ENCODE measurements at places on chromosomes 5 and 9.
A peak's percentile ranks its signal among the peaks of the same experiment; 100 is the strongest.

DNA sequence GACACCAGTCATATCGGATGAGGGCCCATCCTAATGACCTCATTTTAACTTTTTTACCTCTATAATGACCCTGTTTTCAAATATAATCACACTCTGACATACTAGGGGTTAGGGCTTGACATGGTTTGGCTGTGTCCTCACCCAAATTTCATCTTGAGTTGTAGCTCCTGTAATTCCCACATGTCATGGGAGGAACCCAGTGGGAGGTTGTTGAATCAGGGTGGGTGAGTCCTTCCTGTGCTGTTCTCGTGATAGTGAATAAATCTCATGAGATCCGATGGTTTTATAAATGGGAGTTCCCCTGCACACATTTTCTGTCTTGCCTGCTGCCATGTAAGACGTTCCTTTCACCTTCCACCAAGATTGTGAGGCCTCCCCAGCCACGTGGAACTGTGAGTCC lies 71.8 kb downstream of the THBS4 start:
- no peak for DNase-seq

GRCh38 chr5:67019065-67019845 lies 177.3 kb downstream of the CD180 start:
- DNase-seq, result no peak

DNA sequence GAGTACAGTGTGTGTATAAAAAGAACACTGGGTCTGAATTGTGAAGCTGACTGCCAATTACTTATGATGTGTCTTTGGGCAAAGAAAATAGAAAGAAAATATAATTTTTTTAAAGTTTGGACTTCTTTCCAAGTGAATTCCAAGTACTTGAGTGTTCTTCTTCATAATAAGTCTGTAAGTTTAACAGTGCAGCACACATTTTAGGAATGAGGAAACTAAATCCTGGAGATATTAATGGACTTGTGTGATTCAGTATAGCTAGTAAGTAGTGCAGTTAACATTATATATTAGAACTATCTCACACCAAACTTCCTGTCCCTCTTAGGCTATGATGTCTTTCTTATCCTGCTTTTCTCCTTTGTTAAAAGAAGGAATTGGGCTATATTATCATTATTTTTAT lies 1953.8 kb downstream of the MAT2B start:
- DNase-seq, result no peak

- no peak for DNase-seq
Measured at GRCh38 chr5:138275379-138275782, 960 bp upstream of the GFRA3 start.

DNA sequence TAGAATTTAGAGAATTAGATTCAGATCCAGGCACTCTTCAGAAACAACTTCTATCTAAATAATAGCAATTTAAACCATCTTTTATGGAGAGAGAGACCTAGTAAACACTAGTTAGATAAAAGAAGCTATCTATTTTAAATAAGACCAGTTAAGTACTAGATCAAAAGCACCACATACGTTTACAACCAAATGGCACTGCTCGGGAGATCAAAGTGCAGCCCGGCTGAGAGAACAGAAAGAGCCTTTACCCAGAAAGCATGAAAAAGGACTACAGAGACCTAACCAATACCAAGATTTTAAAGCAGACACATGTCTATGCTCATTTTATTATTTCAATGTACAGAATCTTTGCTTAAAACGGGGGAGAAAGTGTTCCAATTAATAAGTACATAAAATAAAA lies 30.8 kb downstream of the LIX1 start:
- no peak for DNase-seq

- DNase-seq, result no peak
Measured at GRCh38 chr9:74458832-74459231, 38.3 kb upstream of the RORB start.

DNA sequence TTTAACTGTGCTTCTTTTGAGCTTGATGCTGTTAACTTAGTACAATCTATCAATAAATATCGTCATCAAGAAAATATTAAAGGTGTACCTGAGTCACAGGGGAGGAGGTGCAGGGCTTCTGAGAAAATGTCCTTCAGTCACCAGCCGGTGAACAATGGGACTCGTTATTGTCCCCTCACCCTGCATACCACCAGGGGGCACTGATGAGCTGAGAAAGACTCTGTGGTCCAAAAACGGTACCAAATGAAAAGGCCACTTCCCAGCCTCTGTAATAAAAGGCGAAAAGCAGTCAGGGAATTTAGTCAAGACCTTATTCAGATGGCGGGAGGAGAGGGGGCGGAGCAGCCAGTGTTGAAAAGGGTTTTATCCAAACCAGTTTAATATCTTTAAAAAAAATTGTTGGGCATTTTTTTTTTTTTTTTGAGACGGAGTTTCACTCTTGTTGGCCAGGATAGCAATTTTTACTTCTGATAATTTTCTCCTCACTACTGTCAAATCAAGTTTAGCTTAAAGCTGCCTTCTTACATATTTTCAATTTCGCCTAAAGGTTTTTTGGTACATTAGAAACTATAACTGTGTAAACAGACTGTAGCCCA lies 271.9 kb upstream of the ADAMTS16 start:
- DNase-seq, result peak; percentile 40

- no peak for DNase-seq
Measured at GRCh38 chr5:134824681-134825080, 21.1 kb upstream of the C5orf24 start.

DNA sequence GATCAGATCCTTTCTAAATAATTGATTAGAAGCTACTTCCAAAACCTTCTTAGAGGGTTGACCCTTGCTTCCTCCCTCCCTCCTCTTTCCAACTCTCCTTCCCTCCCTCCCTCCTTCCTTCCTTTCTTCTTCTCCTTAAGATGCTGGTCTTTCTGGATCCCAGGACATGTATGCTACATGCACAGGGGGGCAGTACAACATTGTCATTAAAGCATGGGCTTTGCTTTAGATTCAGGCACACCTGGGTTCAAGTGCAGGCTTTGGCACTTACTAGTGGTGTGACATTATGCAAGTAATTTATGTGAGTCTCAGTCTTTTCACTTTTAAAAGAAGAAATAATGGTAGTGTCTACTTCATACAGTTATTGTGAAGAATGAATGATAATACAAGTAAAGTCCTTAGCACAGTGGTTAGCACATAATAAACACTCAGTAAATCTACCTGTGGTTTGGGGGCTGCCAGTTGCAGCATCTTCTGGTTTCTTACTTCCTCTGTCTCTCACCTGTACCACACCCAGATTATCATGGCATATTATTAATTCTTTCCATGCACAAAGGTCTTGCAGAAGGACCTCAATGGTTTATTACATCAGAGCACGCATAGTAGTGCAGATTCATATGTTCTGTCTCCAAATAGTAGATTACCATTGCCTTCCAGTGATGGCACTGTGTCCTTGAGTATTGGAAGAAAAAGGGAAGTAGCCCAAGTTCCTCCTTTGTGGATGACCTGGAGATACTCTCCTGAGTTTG lies 154.1 kb downstream of the ARHGAP26 start:
- no peak for DNase-seq

- DNase-seq, result no peak
Measured at GRCh38 chr5:3993856-3994473, 398.3 kb downstream of the IRX1 start.

GRCh38 chr5:58452566-58453258 lies 7.2 kb downstream of the PLK2 start:
- DNase-seq, result no peak

- no peak for DNase-seq
Measured at GRCh38 chr9:90325913-90326653, 316.5 kb downstream of the DIRAS2 start.

DNA sequence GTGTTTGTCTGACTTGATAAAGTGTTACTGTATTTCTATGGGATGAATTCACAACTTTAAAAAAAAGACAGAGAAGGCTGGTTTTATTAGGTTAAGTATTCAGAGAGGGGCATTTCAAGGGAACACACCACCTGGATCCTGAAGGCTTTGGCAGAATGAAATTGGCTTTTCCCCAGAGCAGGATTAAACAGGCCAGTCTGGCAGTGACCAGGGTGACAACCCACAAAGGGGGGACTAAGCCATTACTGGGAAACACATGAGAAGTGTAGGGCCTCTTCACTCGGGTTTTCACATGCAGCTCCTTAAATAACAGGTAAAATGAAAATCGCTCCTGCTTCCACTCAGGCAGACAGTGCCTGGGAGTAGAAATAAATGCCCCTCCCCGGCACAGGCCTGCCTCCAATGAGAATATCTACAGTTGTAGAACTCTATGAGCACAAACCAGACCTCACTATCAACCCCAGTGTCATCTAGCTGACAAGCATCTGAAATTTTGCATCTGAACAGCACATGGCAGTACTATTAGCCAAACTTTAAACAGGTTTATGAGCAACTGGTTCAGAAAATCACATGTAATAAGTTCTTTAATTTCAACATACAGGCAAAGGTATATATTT lies 85.8 kb downstream of the LHFPL2 start:
- no peak for DNase-seq

DNA sequence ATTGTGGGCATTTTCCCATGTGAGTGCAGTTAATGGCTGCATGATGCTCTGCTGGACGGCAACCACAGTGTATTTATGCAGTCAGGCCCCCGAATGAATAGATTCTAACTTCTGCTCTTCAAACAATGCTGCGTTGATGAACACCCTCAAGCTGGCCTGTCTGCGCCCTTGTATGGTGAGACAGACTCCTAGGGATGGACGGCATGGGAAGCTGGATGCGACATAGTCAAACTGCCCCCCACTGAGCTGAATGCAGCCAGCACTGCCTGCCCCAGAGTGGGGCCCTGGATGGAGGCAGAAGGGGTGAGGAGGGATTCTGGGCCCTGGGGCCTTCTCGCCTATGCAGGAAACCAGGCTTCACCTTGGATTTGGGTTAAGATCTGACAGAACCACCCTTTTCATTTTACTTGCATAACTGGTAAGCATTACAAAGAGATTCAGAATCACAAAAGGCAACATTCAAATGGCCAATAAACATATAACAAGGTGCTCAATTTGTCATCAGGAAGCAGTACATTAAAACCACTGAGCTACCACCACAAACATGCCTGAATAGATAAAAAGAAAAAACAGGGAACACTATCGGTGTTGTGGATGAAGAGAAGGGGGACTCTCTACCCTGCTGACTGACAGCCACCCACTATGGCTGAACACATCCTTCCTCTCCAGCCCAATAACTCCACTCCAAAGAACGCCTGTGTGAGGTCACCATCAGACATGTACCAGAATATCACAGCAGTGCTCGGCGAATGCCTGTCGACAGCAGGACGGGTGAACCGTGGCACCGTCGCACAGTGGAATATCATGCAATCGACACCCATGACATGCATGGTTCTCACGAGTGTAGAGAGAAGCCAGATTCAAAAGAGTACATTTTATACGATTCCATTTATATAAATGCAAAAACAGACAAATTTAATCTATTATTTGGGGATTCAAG lies 79.1 kb downstream of the RAPGEF1 start:
- DNase-seq, result no peak

Data from stimulated activated CD4-positive, alpha-beta T cell treated with anti-CD3 and anti-CD28 coated beads, Interleukin-4, amount 100 ng/mL, for 24 hours (primary cell).